Activated T-cell treated with anti-CD3 and anti-CD28 coated beads, Interleukin-2, amount 50 U/mL, for 48 hours (primary cell): ENCODE measurements at places on chromosomes 2 and 18.

GRCh38 chr18:37563931-37564392 lies 1.6 kb downstream of the CELF4 start:
- DNase-seq, result no peak

GRCh38 chr2:168320267-168320666 lies 72.9 kb upstream of the STK39 start:
- DNase-seq, result no peak

- DNase-seq, result no peak
Observed at GRCh38 chr2:215728504-215729065, 284.8 kb downstream of the MREG start.

DNA sequence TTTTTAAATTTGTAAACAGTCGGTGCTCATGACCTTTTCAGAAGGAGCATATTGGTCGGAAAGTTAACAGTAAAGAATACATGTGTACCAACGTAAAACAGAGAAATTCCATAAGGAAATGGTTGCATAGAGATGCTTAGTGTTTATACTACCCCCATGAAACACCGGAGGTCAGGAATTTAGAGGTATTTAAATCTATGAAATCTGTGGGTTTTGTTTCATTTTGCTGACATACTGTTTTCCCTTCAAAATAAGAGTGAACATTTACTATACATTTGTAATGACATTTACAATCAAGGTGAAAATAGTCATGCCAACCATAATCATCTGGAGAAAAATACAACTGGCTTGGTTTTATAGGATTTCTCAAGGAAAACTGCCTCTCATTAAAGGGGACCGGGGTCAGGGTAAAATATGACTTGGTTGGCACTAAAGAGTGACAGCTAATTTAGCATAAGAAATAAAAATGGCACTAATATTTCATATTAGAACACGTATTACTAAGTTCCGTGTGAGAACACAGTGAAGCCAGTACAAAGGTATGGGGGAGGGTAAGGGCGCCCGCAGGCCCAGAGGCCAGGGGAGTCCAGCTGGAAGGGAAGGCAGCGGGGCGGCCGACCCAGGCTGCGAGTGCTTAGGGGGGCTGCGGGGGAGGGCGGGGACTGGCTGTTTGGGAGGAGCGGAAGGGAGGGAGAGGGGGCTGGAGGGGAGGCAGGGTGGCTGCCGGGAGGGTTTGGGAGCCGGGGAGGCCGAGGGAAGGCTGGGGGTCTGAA lies 1.1 kb upstream of the RNU4ATAC start:
- DNase-seq, result no peak

DNA sequence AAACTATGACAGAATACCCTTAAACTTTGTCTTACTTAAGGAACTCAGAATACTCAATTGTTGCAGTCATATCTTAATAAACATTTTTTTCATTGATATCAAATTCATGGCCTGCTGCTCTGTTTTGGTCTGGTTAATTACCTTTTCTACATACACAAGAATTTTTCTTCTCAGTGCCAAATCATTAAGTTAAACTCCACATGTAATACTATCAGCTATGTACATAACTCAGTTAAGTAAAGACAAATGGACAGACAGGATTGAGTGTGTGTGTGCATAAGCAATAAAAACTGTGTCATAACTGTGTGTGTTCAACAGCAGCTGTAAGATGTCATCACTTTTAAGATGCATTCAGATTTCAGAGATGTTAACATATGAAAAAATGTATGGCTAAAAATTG lies 34.4 kb downstream of the VRK2 start:
- DNase-seq, result no peak

DNA sequence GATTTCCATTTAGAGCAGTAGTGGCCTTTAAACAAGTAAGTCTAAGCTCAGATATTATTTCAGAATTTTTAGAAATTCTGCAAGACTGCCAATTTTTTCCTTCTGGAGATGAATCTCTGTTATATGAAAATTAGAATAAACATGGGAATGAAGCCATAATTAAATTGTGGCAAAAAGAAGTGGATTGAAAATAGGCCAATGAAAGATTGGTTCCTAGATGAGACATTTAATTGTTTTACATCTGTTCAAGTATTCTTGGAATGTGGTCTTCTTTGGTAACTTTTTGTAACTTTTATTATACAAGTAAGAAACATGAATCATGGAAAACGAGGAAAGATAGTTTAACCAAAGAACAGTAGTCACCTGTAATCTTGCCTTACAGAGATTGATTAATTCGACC lies 10.3 kb downstream of the CAD start:
- DNase-seq, result no peak

DNA sequence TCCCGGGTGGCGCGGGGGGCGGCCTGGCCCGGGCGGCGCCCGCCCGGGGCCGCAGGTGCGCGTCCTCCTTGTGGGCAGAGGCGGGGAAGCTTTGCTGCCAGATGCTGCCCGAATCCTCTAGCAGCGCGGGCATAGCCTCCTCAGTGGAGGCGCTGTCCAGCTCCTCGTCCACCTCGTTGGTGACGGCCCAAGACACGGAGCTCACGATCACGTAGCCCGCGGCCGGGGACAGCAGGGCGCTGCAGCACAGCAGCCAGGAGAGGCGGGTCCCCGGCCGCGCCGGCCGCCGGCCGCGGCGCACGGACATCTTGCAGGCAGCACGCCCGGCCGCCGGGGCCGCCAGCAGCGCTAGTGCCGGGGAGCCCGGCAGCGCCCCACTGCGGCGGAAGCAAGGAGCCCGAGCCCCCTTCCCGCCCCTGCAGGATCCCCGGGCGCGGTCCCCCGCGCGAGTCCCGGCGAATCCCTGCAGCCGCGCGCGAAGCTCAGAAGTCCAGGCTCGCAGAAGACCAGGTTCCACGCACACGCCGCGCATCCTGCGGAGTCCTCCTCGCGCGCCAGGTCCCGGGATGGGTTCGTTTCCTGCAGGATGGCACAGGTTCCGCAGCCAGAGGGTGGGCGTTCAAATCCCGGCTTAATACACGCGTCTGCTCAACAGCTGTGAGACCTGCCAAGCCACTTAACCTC lies at the start of gene CREG2:
CREG2 (minus strand) TSS at position 353 of the 684 bp plus-strand sequence; CDS start at position 307, 46 bp downstream.
- DNase-seq, result peak; percentile 60

GRCh38 chr2:30218814-30219213 lies 12.5 kb upstream of the LBH start:
- DNase-seq, result no peak

GRCh38 chr2:18799397-18799796 lies 210.0 kb upstream of the NT5C1B start:
- DNase-seq, result no peak

GRCh38 chr2:134233728-134234136 lies 20.1 kb upstream of the MGAT5 start:
- DNase-seq, result no peak

GRCh38 chr2:201403880-201404279 lies 46.7 kb upstream of the FLACC1 start:
- no peak for DNase-seq

DNA sequence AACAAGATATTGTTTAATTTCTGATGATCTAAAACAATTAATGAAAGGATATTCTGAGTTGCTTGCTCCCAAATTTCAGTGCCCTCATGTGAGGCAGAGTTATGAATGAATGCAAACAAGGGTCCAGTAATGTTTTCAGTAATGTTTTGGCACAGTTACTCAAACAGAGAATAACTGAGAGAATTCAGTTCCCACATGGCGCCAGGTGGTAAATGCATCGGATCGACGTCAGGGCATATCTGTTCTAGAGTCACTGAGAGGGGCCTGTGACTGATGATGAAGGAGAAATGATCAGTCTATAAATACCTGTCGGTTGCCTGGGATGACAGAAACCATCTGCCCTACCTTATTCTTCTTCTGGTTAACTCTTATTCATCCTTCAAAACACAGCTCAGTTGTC lies 81.4 kb downstream of the KCNS3 start:
- DNase-seq, result no peak

GRCh38 chr2:182048088-182048487 lies 62.4 kb downstream of the PPP1R1C start:
- DNase-seq, result no peak

GRCh38 chr18:9022397-9023155 lies 79.9 kb upstream of the NDUFV2 start:
- DNase-seq, result no peak

- no peak for DNase-seq
Observed at GRCh38 chr2:136005462-136006196, 20.2 kb upstream of the DARS1 start.

DNA sequence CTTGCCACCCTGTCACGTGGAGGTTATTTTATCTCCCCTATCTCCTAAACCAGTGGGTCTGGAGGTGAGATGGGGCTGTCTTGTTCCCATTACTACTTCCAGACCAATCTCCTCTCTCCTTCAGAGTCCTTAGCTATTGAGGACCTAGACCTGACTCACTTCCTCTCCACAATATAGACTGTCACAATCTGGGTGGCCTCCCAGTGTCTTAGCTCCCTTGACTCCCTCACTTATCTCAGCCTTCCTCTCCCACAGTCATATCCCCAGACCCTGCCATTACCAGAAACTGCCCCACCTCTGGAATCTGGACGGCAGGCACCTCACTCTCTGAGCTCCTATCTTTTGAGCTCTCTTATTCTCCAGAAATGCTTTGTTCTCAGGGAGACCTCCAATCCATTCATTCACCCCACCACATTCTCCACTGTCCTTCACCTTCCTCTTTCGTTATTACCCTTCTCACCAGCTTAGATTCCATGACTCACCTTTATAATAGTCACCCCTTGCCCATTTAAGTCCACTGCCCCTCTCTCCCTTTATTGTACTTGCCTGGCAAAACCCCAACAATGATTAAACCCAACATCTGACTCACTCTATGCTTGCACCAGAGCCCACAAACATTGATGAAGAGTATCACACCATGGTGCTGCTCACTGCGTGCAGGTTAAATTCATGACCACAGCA lies 23.3 kb upstream of the SIX3 start:
- DNase-seq, result no peak

GRCh38 chr2:199583676-199584075 lies 125.9 kb upstream of the SATB2 start:
- DNase-seq, result no peak

GRCh38 chr2:46458763-46459500 lies 20.4 kb upstream of the TMEM247 start:
- DNase-seq, result no peak

- no peak for DNase-seq
Observed at GRCh38 chr2:234126146-234126470, 75.6 kb downstream of the SPP2 start.

GRCh38 chr2:47033102-47033880 lies 117.7 kb upstream of the MCFD2 start:
- no peak for DNase-seq

DNA sequence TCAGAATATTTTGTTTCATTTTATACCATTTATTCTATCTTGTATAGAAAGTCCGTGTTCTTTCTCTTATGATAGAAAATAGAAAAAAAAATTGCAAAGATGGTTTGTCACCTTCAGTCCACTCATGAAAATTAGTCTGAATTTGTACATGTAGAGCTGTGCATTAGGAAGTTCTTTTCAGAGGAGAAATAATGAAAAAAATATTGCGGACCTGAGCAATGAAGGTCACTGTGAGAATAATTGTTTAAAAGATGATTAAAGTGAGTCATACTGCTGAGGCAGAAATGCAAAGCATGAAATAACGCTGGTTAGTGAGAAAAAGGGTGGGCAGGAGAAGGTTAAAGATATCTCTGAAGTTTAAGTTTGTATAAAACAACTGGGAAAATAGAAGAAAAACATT lies 431.1 kb downstream of the TMX3 start:
- no peak for DNase-seq

DNA sequence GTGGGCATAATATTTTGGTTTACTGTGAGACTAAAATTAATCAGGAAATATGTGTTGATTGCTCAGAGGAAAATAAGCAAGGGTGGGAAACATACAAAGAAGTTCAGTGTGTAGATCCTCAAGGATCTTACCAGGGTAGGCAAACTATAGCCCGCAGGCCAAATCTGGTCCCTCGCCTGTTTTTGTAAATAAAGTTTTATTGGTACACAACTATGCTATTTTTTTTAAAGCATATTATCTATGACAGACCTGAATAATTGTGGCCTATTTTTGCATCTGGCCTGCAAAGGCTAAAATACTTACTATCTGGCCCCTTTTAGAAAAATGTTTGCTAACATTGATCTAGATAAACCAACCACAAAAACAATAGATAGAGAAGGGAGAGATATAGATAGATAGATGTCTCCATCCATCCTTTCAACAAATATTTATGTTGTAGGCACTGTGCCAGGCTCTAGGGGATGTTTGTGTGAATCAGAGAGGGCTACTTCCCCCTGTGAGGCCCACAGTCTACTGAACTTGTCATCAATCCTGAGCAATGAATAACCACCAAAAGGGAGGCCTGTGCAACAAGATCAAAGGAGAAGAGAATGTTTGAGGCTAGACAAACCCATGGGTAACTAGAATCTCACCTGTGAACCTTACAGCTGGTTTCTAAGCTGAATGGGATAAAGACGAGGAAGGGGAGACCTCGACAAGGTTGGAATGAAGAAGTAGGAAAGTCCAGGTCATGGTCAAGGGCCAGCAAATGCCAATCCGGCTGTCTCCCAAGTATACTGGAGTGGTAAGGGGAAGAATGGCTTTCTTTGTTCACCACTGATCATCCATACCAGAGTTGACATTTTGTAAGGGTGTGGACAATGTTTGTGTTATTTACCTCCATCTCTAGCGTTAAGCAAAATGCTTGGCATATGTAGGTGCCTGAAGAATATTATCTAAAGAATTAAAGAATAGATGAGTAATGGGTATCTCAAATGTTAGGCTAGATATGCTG lies 23.6 kb downstream of the ALPK2 start:
- DNase-seq, result peak; percentile 48

DNA sequence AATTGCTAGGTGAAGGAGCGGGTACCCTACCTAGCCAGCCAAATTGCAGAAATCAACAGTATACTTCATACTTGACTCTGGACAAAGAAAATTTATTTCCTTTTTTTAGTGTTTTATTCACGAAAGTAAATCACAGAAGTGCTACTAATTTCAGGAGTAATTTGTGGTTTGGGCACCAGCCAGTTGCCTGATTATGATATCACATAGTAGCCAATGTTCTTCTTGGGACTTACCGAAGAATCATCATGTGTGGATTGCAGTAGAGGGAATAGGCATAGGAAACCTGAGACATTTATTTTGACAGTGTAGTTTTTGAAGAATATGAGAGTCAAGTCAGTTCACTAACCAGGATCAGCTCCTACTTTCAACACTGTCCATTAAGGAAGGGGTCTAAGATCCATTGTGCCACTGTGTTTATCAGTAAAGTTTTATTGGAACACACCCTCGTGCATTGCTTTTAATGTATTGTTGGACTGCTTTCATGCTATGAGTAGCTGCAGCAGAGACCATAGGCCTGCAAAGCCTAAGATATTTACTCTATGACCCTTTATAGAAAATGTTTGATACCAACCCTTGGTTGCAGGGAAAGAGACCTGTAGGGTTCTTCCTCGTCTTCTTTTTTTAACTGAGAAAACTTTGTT lies 32.1 kb downstream of the TNFRSF11A start:
- no peak for DNase-seq

DNA sequence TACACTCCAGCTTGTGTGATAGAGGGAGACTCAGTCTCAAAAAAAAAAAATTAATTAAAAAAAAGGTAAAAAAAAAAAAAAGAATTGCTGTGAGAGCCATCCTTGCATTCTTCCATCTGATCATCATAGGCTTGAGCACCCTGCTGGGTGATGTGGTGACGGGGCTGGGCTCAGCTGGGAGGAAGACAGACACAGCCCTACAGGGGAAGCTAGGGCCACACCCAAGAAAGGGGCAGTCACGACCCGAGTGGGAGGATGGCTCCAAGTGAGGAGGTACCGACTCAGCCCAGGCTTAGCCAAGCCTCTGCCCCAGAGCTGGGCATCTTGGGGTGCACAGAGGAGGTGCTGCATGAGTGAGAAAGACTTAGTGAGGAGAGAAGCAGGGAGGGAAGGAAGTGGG lies 165.5 kb downstream of the SH3RF3 start:
- no peak for DNase-seq
